ENCODE measurements at places on chromosomes 3 and 15.

DNA sequence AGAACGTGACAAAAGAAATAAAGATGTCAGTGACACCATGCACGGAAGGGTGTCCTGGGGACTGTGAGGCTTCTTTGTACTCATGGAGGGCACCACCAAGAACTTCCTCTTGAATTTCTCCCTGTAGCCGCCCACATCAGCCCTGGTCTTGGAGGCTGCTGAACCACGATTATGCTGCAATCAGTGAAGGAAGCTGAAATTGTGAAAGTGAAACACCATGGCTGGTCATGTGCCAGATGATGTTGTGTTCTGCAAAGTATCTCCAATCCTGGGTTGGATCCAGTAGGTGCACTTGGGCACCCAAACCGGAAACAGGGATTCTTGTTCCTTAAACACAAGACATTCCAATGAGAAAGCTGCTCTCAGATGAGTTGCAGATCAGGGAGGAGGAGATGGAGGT, 104.4 kb upstream of the GOLGA6L6 start:
- DNase-seq, result peak; percentile 13

DNA sequence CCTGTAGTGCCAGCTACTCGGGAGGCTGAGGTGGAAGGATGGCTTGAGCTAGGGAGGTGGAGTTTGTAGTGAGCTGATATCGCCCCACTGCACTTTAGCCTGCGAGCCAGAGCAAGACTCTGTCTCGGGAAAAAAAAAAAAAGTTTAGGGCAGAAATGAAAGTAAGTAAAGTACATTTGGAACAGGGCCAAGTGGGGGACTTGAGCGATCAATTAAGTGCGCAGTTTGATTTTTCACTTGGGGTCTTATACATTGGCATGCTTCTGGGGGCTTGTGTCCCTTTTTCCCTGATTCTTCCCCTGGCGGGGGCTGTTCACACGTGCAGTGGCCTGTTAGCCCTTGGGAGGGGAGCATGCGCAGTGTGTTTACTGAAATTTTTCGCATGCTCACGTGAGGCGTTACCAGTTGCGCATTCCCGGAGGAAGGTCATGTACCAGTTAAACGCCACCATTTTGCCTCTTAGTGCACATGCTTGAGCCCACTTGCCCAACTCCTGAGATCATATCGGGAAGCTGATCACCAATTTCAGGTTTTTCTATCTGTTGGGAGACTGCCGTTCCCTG, 42.0 kb downstream of the GALNT15 start:
- no peak for DNase-seq

DNA sequence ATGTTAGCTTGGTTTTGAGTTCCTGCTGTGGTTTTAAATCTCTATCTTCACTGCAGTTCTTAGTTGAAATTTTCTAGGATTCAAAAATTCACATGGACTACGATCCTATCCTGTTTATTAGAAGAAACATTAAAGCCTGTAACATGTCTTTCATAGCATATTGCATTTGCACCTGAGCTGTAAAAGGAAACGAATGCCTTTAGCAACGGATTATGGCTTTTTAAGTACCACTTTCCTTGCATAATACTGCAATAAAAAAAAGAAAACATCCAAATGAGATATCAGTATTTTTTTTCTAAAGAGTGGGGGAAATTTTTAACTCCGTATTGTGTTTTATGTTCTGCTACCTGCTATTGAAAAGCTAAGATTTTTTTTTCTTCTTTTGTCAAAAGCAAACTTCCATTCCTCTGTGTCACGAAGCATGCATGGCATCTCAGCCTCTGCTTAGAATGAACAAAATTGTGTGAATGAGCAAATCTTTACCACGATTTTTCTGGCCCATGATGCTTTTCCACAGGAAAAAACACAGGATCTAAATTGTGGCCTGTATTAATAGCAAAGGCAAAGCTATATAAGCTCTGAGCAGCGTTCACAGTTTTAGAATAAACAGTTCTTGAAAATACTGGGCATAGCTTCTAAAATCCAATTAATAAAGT, 110.0 kb upstream of the CDIN1 start:
- no peak for DNase-seq

- DNase-seq, result no peak
Measured at GRCh38 chr3:43582866-43583265, 38.9 kb downstream of the ANO10 start.

DNA sequence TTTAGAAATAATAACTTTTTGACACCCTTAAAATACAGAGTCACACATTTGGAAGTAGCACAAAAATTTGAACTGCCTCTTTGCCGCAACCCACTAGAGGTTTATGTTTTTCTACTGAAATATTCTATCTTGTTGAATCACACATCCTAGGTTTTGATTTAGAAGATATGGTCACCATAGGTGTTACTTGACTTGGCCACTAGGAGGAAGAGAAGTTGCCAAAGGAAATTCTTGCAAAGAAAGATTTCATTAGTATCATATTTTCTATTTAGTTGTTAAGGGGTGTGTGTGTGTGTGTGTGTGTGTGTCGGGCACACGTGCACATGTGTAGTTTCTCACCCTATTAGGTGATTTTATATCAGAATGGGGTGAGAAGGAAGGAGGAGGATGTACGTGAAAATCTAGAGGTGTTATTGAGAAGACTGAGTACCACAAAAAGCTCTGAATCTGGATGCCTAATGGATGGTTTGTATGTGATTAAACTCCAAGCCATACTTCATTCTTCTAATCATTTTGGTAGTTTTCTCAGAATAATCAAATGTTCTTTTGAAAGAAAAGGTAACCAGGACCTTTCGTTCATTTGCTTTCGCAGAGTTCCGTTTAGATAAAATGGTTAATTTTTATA, 31.5 kb downstream of the ZFAND6 start:
- no peak for DNase-seq

DNA sequence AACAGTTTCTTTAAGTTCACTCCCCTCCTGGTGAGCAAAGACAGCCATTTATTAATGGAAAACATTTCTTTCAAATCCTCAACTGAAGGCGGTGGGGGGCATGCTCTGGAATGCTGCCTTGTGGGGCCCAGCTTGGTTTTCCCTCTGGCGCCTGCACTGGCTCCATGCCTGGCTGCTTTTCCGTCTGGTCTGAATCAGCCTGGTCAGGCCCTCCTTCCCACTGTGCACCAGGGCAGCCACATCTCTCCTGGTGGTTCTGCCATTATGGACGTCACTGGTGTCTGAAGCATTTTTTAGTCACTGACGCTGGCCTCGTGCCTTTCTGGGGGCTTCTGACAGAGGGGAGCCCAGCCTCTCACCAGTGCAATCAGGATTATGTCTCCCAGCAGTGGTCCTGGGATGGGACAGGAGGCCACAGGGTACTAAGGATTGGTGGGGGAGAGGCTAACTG, 57.6 kb upstream of the APEH start:
- DNase-seq, result no peak

DNA sequence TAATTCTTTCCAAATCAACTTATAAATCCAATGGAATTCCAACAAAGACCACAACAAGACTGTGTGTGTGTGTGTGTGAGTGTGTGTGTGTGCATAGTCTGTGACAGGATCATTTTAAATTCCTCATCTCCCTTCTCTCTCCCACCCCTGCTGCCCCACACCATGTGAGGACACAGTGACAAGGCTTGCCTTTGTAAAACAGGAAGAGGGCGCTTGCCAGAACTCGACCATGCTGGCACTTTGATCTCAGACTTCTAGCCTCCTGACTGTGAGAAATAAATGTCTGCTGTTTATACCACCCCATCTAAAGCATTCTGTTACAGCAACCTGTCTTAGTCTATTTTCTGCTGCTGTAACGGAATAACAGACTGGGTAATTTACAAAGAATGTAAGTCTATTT, 99.1 kb downstream of the NSMCE3 start:
- no peak for DNase-seq

- no peak for DNase-seq
Measured at GRCh38 chr3:24396338-24396737, 98.3 kb downstream of the THRB start.

DNA sequence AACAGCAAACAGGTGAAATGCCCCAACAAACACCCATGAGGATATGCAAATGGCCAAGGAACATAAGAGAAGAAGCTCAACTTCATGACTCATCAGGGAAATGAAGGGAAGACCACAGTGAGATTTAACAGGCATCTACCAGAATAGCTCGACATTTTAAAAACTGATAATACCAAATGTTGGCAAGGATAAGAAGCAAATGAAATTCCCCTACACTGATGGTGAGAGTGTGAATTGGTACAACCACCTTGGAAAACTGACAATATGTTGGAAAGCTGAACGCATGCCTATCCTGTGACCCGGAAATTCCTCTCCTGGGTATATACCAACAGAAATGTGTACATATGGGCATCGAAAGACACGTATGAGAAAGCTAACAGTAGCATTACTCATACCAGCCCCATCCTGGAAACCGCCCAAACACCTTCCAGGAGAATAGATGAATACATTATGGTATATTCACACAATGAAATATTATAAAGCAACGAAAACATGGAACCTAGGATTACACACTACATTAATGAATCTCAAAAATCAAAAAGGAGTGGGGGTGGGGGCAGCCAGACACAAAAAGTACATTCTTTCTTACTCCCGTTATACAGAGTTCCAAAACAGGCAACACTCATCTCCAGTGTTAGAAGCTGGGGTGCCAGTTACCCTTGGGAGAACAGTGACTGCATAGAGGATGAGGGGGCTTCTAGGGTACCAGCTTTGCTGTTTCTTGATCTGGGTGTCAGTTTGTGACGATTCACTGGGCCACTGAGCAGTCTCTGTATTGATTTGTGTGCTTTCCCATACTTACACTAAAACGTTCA, 16.9 kb downstream of the RFTN1 start:
- no peak for DNase-seq

- DNase-seq, result no peak
Measured at GRCh38 chr15:98408231-98408630, 240.1 kb upstream of the IGF1R start.

- no peak for DNase-seq
Measured at GRCh38 chr3:147423537-147423797, 14.3 kb downstream of the ZIC1 start.

- no peak for DNase-seq
Measured at GRCh38 chr3:36701249-36701572, 63.1 kb downstream of the DCLK3 start.

GRCh38 chr3:120614765-120615164, 18.6 kb downstream of the NDUFB4 start:
- no peak for DNase-seq

DNA sequence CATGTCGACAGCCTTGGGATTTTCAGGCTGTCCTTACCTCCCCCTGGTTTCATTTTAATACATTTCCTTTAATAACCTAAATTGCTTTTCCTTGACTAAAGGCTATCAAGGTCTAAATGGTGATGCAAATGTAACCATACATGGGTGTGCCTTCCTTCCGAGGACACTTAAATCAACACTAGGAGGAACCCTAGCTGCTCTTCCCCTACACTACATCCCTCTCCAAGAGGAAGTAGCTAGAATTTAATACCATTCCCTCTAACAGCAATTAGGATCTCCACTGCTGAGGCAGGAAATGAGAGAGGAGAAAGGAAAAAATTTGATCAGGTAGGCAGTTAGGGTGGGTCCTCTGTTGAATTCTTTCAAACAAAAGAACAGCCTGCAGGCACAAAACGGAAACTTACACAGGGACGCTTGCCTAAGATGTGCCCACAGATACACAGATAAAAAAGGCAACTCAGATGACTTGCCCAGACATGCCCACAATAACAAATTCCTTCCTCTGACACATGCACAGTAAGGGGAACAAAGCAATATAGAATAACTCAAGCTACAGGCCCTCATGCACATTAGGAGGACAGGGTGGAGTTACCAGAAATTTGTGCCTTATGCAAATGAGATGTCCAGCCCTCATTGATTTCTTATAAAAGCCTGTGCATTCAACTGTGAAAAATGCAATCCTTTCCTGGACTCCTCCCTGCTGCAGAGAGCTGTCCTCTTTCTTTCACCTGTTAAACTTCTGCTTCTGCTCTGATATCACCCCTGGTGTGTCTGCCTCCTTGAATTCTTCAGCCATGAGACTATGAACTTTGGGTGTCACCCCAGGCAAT, 1024.4 kb upstream of the CADM2 start:
- no peak for DNase-seq

GRCh38 chr3:41629072-41629471, 332.8 kb downstream of the ULK4 start:
- no peak for DNase-seq

GRCh38 chr3:155609586-155609985, 135.3 kb downstream of the PLCH1 start:
- DNase-seq, result no peak

DNA sequence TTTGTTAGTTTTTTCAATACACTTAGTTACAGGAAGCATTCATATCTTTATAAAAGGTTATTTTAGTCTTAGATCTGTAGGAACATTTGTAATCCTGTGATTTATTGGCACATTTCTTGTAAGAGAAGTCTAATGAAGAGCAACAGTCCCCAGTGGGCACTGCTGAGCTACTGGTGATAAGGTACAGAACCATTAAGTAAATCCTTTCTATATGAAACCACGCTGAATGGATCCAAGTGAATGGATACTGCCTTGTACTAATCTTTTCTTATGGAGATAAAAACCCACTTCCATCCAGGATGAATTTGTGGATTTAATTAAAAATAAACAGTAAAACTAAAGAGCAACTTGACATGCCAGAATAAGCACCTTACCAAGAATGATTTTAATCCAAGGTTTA, 64.0 kb downstream of the SHQ1 start:
- no peak for DNase-seq

DNA sequence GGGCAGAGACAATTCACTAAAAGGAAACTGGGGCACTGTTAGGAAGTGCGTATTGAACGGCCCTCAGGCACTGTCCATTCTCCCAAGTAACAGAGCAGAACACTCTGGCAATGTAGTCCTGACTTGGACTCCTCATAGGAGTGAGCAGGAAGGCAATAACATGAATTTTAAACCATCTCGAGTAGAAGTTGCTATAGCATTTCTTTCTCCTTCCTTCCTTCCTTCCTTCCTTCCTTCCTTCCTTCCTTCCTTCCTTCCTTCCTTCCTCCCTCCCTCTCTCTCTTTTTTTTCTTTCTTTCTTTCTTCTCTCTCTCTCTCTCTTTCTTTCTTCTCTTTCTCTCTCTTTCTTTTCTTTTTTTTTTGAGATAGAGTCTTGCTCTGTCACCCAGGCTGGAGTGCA, 46.4 kb upstream of the TRA2B start:
- DNase-seq, result no peak

- DNase-seq, result no peak
Measured at GRCh38 chr3:196971094-196971698, 2.6 kb upstream of the PIGZ start.

DNA sequence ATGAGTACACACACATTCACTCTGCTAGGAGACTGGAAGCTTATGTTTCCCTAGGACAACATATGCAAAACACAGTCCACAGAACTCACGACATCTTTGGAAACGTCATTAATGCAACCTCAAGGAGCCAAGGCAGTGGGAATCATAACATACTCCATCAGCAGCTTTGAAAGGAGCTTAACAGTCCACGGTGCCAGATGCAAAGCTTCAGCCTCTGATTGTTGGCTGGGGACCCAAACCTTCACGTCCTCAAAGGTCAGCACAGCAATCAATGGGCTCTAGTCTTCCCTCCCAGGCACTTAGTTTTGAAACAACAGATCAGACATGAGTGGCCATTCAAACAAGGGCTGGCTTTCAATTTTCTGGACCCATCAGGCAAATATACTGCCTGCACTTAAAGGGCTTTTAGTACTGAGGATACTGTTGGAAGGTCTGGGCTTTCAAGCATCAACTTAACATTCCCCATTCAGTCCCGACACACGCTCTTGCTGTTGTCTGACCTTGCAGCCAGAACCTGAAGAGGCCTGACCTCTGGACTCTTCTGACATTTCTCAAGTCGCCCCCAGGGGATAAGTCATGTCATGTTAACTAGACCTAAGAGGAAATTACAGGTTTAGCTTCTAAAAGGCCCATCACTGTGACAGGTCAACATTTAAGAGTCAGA, 223.0 kb downstream of the PDZRN3 start:
- DNase-seq, result no peak
